ENCODE measurements at places on chromosomes 3 and 15.
A peak's percentile ranks its signal among the peaks of the same experiment; 100 is the strongest.

- DNase-seq: no peak
Observed at GRCh38 chr3:127625821-127626220, 3.2 kb upstream of the PODXL2 start.

DNA sequence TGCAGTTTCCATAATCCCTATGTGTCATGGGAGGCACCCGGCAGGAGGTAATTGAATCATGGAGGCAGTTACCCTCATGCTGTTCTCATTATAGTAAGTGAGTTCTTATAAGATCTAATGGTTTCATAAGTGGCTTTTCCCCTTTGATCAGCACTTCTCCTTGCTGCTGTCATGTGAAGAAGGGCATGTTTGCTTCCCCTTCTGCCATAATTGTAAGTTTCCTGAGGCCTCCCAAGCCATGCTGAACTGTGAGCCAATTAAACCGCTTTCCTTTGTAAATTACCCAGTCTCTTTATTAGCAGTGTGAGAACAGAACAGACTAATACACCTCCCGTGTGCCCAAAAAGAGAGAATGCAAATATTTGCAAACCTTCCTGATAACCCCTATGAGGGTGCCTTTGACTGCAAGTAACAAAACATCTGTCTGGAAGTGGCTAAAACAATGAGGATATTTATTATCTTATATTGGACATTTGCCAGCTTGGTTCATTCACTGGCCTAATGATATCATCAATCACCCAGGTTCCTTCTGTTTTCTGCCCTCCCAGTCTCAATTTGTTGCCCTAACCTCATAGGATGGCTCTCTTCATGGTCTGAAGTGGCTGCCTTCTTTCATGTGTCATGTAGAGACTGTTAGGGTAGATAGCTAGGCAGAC lies 68.7 kb downstream of the BHLHE40 start:
- DNase-seq: no peak

DNA sequence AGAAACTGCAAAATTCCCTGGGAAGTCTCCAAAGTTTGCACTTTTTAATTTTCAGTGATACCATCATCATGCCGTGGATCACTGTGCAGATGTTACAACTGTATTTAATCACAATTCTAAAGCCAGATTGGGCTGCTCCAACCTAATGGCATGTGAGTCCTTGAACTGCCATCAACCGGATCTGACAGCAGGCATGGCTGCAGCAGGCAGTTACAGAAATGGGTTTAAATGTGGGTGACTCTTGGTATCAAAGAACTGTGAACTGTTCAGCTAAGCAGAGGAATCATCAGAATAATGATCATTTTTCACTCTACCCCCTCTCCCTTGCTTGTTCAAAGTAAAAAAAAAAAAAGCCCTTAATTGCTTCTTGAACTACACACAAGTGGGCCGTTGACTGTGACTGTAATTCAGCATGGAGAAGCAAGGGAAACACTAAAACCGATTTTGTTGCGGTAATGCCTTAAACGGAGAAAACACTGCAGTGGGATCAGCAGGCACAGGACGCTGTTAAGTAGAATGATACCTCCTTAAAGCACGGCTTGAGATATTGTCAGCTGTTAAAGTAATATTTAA lies 152.4 kb downstream of the RORA start:
- DNase-seq: no peak

- no peak for DNase-seq
Observed at GRCh38 chr3:20809356-20809755, 623.4 kb upstream of the SGO1 start.

DNA sequence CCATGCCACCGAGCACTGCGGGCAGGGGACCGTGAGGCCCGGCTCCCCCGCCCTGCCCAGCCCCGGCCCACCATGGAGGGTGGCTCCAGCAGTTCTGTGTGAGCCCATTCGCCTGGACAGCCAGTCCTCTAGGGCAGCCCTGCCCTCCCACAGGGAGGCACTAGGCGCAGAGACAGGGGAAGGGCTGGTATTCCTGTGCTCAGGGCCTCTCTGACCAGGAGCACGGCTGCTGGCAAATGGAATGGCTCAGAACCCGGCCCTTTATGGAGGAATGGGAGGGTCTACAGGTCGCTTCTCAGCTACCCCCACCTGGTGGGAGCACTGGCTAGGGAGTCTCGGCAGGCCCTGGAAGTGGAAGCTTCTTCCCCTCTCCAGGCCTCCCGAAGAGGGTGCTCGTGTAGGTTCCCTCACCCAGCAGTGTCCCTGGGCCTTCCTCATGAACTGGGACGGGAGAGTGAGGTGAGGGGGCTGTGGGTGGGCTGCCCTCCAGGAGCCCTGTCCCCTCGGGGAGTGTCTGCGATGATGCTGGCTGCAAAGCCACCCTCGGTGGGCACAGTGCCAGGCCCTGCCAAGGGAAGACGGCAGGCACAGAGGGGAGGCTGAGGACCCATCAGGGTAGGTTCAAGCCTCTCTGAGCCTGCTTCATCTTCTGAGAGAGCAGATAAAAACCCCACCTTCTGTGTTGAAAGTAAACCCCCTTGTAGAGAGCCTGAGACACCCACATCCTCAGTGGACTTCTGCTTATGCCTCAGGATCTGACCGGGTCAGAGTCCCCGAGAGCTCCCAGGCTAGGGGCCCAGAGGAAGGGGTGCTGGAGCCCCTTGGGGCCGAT lies 1.5 kb downstream of the MELTF start:
- no peak for DNase-seq

DNA sequence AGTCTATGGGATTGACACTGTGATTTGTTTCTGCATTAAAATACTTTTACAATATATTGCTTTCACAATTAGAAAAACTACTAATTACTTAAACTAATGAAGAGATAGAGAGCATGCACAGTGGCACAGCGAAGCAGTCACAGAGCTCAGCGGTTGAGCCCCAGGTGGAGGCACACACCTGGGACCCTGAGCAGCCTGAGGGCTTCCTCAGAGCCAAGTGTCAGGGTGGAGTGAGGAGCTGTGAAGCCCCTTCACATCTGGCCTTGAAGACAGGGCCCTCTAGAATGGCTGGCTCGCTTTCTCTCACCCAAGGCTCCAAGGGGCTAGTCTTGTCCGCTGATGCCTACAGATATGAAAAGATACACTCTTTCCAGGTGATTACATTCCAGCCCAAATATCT lies 287.7 kb downstream of the ZNF385D start:
- DNase-seq: no peak

- DNase-seq: peak; percentile 0
Observed at GRCh38 chr3:117407317-117407716, 697.7 kb downstream of the TUSC7 start.

DNA sequence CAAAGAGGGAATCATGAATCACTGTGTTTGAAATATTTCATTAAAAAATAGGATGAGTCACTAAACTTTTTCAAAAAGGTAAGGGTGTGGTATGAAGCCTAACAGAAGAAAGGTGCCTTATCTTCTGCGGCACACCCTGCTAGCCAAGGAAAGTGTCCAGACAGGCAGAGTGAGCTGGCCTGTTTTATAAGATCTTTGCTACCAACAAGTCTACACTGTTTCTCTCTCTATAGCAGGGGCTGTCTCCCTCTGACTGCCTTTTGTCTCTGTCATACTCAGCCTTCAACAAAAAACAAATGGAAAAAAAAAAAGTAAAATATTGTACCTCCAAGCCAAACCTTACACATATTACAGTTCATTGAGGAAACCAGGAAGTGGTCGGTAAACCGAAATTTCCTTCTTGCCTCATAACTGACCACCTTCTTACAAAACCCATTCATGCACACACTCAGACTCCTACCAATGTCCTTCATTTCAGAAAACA lies 9.1 kb downstream of the ZDHHC3 start:
- peak; percentile 54 for DNase-seq

DNA sequence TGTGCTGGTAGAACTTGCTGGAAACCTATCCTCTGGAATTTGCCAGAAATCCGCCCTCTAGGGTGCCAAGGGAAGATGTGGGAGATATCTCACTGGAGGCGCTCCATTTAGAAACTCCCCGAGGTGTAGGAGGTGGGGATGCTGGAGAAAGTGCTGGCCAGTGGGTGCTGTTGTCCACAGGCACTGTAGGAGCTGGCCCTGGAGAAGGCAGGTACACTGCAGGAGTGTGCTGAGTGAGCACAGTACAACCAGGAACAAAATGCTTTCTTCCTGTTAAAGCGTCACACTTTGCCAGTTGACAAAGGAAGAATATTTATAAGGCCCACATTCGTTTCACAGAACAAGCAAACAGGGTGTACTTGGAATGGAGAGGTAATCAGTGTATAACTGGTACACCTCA lies 119.9 kb downstream of the CACNA1D start:
- DNase-seq: no peak

DNA sequence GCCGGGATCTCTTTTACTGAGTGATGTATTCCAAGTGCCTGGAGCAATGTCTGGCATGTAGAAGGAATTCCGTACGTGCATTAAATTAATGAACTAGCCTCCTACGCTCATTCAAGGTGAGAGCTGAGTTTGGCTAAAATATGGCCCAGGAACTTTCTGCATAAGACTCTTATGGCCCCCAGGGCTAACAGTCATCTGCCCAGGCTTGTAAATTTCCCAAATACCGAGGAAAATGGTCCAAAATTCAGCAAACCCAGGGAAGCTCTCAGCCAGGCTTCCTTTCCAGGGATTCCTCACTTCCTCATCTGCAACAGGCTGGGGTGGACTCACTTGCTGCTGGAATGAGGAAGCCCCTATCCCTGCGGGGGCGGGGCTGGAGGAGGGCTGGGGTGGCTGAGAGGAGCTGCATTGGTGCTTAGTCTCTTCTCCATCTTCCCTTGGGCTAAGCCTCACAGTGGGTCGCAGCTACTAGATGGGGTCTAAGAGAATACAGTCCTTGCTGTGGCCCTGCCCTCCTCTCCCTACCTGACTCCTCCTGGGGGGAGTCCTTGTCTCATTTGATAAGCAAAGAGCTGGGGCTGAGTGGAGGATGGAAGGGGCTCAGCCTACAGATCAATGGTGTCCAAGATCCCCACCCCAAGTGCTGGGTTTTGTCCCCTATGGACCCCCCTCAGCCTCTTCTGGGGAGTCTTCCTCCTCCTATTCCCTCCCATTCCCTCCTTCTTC lies 28.5 kb upstream of the APOD start:
- DNase-seq: no peak

DNA sequence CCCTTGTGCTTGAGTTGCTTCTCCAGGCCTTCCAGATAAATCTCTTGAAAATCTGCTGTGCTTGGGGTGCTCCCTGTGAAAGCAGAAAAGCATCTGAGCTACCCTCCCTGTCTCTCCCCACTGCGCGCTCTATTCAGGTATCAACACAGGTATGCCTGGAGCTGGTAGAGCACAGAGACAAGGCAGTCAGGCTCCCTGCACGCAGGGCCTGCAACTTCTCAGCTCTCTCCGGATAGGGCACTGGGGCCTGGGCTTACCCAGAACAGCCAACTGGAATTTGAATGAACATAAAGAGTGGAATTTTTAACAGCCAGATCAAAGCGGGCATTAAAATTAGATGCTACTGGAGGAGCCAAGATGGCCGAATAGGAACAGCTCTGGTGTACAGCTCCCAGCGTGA lies 183.6 kb downstream of the XXYLT1 start:
- no peak for DNase-seq

DNA sequence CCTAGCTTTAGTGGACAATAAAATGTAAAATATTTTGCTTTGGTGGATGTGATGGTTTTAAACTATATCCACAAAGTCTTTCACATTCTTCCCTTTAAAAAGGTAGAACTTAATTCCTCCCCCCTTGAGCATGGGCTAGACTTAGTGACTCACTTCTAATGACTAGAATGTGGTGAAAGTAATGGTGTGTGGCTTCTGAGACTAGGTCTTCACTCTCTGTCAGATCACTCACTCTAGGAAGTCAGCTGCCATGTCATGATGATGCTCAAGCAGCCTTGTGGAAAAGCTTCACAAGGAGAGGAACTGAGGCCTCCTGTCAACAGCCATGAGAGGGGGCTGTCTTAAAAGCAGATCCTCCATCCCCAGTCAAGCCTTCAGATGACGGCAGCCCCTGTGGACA lies 4.2 kb downstream of the LRRC2 start:
- peak; percentile 25 for DNase-seq

GRCh38 chr3:97417-98258 lies 98.9 kb upstream of the CHL1 start:
- DNase-seq: no peak

- no peak for DNase-seq
Observed at GRCh38 chr3:13188975-13189374, 115.7 kb upstream of the IQSEC1 start.

DNA sequence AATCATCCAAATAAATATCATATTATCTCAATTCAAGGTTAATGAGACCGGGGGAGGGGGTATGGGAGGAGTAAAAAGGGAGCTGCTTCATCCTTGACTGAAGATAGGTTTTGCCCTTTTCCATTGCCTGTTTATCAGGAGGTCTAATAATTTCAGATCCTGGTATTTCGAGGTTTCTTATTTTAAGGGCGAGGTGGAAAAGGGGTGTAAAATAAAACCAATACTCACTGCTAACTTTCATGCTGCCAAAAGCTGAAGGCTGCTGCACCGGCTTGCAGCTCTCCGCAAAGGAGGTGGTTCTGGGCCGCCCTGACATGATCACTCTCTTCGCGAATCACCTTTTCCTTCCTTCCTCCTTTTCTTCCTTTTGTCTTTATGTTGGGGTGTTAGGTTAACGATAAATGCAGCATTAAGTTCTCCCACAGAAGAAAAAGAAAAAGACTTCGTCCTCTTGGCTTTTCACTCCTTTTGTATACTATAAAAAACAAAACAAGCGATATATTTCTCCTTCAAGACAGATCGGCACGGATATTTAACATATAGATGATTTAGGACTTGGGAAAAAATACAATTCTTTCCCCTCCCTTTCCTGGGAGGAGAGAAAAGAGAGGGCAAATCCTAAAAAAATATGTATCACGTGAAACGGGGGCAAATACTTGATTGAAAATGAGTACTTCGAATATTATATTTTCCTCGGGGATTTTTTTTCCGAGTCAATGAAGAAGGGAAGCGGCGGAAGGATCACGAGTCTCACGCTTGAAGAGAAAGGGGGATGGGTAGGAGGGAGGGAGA lies 932 bp downstream of the GSK3B start:
- DNase-seq: peak; percentile 28
